T-helper 17 cell (primary cell): ENCODE measurements at places on chromosomes 16 and 17. TPM values are rescaled to one million over a fixed set of nuclear protein-coding genes. Genes with fewer than 3 reads are reported as not detected.

Gene HNF1B
- total RNA-seq = not detected

Gene CCDC154
- total RNA-seq = 1.3 TPM

Gene ZNF624
- total RNA-seq = 4.0 TPM

Gene KRTAP1-4
- total RNA-seq = not detected

Gene NMT1
- total RNA-seq = 78.2 TPM

DNA sequence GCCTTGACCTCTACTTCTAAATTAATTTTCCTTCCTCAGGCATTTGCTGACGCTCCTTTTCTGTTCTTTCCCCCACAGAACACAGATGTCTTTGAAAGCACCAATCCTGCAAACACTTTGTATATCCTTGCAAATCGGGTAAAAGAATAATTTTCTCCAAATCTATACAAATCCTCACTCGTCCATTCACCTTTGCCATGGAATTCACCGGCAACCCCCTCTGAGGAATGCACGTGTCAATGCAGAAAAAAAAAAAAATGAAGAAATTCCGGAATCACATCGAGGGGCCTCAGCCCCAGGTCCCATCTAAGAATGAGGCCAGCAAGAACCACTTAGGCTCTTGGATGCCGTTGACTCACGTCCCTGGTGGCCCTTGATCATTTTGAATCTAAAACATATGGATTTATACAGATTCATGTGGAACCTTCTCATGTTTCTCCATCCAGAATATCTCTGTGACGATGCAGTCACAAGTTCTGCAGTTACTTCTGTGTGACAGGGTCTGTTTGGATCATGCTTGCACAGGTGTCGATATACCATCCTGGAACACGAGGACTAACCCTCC, 136.9 kb downstream of the RBFOX3 start:
- DNase-seq = no peak

DNA sequence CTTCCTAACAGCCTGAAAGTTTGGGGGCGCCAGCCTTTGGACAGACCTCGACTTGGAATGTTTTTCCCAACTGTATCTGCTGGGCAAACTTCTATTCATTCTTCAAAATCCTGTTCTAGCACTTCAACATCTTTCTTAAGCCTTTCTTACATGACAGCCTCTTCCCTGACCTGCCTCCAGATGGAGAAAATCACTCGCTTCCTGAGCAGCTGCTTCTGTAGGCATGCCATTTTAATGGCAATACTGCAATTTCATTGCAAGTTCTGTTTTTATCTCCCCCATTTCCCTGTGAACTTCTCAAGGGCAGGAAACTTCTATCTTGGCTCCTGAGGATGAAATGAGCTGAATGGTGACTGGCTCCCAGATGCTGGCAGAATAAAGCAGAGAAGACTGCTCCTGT, 128.8 kb upstream of the ASIC2 start:
- DNase-seq = no peak

DNA sequence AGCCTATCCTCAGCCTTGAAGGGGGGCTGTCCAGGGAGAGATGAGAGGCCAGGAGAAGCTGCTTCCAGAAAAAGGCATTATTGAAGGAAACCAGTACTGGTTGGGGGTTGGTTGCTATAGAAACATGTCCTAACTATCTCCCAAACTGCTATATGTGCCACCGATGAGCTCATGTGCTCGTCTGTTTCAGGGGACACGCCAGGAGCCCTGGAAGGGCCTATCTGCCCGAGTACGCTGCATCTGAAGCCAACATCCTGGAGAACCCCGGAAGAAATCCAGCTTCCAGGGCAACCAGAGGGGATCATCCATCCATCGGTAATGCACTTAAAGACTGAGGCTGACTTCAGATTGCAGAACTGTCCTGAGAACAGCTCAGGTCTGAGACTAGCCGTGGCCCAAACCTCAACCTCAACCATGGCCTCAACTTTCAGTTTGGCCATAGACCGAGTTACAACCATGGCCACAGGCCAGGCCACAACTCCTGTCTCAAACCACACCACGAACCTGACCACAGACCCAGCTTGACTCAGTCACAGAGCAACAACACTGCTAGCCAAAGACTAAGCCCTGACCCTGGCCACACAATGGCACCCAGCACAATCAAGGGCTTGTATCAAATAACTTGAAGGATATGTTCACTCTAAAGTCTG, 10.2 kb downstream of the PITPNM3 start:
- no peak for DNase-seq

DNA sequence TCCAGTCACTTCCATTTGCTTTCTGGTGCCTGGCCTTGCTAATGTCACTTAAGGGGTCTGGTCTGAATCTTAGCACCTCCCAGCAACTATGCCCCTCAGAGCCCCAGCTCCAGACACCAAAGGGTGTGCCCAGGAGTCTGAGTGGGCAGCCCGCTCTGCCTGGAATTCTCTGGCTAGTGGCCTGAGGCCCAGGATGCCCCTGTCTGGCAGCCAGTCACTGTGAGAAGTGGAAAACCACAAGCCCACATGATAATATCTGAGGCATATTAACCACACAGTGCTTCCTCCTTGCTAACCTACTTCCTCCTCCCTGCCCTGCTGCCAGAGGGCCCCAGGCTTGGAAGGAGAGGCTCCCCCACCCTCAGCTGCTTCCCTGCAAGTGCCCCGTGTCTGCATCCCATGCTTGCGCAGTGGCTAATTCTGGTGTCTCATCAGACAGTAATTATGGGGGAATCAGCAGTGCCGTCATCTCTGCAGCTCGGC, 14.0 kb downstream of the SRCIN1 start:
- DNase-seq = no peak

DNA sequence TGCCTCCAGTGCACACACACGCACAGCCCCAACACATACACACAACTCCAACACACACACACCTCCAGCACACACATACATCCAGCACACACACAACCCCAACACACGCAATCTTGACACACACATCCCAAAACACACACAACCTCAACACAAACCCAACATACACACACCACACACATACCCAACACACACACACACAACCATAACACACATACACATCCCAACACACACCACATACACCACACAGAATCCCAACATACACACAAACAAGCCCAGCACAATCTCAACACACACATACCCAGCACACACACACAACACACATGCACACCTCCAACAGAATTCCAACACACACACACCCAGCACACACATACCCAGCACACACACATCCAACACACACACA, 301.1 kb downstream of the ABCC12 start:
- DNase-seq = no peak

DNA sequence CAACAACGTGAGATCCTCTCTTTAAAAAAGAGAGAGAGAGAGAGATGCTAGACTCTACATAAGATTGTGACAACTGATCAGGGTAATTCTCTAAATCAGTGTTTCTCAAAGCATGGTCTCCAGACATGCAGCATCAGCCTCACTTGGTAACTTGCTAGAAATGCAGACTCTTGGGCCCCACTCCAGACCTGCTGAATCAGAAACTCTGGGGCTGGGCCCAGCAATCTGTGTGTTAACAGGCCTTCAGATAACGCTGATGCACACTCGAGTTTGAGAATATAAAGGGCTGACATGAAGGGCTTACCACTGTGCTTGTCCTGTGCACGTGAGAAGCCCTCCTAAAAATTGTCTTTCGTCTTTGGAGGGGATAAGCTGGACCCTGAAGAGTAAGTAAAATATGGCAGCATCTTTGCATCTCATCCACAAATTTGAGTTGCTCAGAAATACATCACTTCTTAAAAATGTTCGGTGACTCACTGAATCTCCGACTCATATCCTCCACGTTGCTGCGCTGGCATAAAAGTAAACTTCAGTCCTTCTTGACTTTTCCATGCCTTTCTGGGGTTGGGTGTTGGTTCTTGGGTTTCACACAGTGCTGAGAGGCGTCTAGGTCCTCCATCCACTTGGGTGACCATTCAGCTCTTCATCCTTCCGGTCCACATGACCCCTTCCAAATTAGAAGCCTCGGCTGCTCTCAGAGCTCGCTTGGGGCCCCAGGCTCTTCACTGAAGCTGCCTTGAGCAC, 26.1 kb upstream of the KDM8 start:
- DNase-seq = no peak

GRCh38 chr16:22300427-22301071, 3.3 kb downstream of the POLR3E start:
- DNase-seq = no peak

GRCh38 chr17:49566668-49567071, 9.0 kb upstream of the NXPH3 start:
- DNase-seq = no peak

DNA sequence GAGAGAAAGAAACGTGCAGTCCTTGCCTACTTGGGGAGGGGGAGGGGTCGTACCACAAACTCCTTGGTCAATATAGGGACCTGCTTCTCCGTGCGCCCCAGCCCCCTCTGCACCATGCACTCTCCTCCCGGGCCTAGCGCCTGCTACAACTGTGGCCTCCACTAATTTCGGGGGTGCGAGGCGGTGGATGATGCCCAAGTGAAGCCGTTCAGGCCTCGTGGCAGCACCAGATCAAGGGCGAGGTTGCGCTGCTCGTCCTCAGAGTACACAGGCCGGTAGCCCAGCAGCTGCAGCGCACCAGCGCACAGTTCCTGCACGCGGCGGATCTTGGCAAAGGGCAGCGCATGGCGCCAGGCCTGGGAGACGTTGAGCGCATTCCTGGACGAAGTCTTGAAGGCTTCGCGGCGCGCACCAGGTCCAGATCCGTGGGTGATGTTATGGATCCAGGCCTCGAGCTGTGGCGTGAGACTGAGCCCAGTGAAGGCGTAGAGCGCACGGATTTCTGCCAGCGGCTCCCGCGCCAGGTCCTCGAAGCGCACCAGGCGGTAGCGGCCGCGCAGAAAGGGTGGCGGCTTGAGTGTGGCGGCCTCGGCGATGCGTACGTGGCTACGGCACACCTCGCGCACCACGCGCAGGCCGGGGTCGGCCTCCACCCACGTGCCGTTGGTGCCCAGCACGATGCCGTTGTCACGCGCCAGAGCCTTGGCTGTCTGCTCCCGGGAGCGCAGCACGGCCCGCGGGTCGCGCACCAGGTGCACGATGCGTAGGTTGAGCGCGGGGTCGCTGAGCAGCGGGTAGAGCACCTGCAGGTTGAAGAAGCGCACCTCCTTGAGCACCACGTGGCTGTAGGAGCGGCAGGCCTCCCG, 14.2 kb upstream of the TMEM170A start:
- no peak for DNase-seq

DNA sequence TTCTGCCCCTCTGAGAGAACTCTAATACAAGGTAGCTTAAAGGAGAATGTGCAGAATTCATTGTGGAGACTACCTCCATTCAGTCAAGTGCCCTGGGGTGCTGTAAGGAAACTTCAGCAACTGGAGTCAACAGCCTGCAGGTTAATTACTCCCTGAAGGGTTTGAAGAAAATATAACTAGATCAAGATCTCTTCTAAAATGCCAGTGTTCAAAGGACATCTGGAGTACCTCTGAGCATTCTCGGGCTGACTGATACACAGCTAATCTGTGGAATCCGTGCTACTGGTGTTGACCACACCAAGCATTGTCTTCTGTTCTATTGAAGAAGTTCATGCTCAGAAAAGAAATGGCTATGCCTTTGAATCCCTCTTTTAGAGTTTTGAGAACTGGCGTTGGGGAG, 11.5 kb upstream of the ATXN1L start:
- DNase-seq = no peak

GRCh38 chr17:9056566-9056965, 35.3 kb downstream of the NTN1 start:
- no peak for DNase-seq

DNA sequence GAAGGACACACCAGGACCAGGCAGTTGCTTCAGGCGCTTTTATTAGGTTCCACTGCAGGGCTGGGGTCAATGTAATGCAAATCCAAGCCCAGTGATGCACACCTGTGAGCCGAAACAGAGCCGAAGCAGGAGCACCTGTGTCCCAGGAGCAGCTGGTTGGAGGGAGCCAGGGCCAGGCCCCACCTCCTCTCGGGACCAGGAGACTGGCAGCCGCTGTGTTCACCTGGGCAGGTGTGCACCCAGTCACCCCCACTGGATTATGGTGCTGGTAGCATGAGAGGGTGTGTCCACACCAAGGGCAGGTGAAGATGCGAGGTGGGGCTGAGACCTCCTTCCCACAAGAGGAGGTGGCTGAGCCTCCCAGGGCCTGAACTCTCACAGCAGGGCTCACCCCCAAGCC, 4.7 kb upstream of the FAAP100 start:
- no peak for DNase-seq

DNA sequence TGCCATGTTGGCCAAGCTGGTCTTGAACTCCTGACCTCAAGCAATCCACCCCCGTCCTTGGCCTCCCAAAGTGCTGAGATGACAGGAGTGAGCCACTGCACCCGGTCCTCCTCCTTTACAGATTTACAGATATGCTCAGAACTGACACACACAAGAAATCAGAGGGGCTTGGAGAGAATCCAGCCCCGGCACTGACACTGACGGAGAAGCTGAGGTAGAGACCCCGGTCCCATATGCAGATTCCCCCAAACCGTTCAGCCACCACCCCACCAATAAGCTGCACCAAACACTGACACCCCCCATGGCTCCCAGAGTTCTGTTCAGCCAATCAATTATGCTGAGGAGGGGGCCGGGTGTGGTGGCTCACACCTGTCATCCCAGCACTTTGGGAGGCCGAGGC, 141.1 kb upstream of the RPH3AL start:
- no peak for DNase-seq

GRCh38 chr17:47615766-47616424, 33.8 kb upstream of the KPNB1 start:
- DNase-seq = no peak

GRCh38 chr17:47301831-47302230, 21.9 kb upstream of the EFCAB13 start:
- no peak for DNase-seq

DNA sequence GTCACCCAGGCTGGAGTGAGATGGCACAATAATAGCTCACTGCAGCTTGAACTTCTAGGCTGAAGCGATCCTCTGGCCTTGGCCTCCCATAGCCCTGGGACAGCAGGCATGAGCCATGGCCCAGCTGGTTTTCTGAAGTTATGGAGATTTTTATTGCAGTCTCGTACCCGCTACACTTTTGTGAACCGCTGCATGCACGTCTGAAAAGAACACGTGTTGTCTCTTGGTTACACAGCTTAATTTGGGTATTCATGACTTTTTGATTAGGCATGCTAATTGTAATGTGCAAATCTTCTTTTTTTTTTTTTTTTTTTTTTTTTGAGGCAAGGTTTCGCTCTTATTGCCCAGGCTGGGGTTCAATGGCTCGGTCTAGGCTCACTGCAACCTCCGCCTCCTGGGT, 13.4 kb downstream of the SLC25A10 start:
- no peak for DNase-seq

- DNase-seq = peak; percentile 54
These were observed at the start of gene DUS1L for GRCh38 chr17:82065638-82066303. DUS1L (minus strand) TSS chr17:82065804; CDS start chr17:82065059, 745 bp downstream.

GRCh38 chr17:38410201-38410600, 18.1 kb upstream of the ARHGAP23 start:
- no peak for DNase-seq

- no peak for DNase-seq
These were observed 81.6 kb upstream of the CNTNAP4 start for GRCh38 chr16:76195648-76196047.
